Stimulated activated CD8-positive, alpha-beta memory T cell treated with anti-CD3 and anti-CD28 coated beads, Interleukin-4, amount 100 ng/mL, for 1 hour (primary cell): ENCODE measurements at places on chromosomes 5 and 9.

GRCh38 chr9:116991051-116991450 lies 303.9 kb downstream of the TRIM32 start:
- DNase-seq: no peak

- DNase-seq: no peak
Observed at GRCh38 chr9:109908459-109909390, 128.7 kb downstream of the PALM2AKAP2 start.

DNA sequence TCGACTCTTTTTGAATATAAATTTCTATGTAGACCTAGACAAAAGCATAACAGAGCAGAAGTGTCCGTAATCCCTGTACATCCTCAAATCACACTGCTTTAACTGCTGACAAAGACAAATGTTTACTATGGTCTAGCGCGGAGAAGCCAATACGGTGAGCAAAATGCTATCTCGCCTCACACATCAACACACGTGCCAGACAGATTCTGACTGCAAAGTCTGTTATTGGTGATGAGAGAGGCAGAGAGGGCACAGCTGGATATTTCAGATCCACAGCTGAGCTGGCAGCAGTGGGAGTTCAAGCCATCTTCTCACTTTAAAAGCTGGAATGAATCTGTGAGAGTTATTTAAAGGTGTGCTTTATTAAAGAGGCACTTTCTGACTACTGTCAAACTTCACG lies 124.3 kb downstream of the ARL15 start:
- DNase-seq: no peak

GRCh38 chr9:114250235-114250568 lies 72.7 kb upstream of the ORM1 start:
- no peak for DNase-seq

DNA sequence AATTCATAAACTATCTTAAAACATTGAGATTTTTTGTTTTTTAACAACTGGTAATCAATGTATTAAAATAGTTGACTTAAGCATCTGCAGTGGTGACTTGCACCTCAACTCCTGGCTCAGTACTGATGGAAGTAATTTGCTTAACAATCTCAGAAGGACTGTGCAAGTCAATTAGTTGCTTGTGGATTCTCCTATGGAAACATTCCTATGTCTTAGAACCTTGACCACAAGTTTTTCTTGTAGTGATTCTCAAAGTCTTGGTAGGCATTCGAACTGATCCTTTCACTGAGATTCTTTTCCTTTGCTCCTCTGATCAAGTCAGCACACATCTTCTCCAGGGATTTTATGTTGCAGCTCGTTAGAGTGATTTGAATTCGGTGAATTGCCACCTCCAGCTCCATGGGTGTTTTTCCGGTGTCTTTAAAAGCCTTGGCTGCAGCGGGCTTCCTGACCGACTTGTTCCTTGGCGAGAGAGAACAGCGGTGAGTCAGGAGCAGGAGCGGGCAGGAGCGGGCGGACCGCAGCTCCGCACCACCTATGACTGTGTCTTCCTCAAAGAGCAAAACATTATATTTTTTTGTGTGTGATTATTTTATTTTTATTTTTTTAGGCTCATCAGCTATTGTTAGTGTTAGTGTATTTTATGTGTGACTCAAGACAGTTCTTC lies 21.1 kb downstream of the HMGXB3 start:
- no peak for DNase-seq

- DNase-seq: no peak
Observed at GRCh38 chr5:132704875-132705274, 31.1 kb downstream of the IL4 start.
